ENCODE measurements at places on chromosomes 16 and 17.

- DNase-seq, result no peak
These were observed 184.2 kb downstream of the KCNJ2 start for GRCh38 chr17:70353408-70354092.

GRCh38 chr17:82349287-82349701, 9.8 kb upstream of the TEX19 start:
- no peak for DNase-seq

DNA sequence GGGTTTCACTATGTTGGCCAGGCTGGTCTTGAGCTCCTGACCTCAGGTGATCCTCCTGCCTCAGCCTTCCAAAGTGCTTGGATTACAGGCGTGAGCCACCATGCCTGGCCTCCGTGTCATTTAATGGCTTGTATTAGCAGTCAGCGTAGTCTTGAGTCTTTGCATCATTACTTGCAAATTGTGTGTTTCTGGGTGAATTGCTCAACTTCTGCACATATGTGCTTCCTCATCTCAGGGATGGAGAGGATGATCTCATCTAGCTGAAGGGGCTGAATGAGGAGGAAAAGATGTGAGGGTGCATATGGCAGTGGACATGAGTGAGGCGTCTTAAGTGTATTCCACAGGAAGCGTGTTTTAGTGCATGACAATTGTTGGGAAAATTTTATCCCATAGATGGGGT, 155.8 kb downstream of the SNX29 start:
- DNase-seq, result no peak

GRCh38 chr16:3101841-3102470, 2.9 kb upstream of the ZSCAN10 start:
- DNase-seq, result no peak

- DNase-seq, result no peak
These were observed 177.2 kb downstream of the PMP22 start for GRCh38 chr17:15087946-15088345.

DNA sequence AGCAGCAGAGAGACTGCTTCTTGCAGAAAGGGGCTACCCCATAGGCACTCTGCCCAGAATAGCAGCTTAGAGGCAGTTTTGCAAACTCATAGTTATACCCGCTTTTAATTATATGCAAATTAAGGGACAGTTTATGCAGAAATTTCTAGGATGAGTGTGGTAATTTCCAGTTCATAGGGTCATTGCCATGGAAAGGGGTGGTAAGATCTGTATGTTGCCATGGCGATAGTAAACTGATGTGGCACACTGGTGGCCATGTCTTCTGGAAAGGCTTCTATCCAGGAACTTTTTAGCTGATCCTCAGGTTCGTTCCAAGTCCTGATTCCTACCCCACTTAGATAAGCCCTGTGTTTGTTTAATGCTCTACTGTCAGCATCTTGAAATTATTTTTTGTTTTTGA, 6.2 kb downstream of the STXBP4 start:
- no peak for DNase-seq

DNA sequence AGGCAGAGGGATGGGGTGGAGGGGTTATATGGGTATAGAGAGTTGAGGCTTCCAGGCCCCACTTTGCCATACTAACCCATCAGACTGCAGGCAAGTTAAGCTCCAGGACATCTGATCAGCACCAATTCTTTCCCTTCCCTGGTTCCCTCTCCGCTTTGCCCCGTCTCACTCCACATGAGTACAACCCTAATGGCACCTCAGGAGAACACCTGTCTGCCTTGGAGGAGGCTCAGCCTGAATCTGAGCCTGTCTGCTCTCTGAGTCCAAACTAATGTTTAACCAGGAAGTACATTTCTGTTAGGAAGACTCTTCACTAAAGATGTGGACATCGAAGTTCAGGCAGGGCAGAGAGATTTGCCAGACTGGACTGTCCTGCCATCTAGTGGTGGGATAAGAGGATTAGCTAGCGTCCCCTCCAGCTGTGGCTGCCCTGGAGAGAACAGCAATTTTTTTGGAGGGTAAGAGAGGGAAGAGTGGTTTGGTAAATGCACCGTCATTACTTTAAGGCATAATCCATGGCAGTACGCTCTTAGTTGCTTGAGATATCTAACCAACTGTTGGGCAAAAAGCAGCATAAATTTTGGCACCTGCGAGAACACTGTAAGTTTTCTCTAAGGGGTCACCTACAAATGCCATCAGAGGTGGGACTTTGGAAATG, 29.2 kb upstream of the LRRC75A start:
- no peak for DNase-seq

- no peak for DNase-seq
These were observed 34.9 kb downstream of the ARHGAP17 start for GRCh38 chr16:24980077-24980793.

- no peak for DNase-seq
These were observed 114.8 kb upstream of the NOL11 start for GRCh38 chr17:67602974-67603373.

DNA sequence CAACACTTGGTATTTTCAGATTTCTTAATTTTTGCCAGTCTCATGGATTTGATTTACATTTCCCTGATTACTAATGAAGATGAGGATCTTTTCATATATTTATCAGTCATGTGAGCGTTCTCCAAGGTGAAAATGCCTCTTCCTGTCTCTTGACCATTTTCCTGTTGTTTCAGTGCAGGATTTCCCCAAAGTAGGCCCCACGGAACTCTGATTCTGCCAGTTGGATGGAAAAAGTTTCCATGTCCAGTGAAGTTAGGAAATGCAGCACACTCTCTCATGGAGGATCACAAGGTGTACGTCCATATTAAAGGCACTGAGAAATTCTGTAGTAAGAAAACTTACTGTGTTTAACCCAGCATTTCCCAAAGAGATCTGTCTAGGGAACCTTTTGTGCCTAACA, 16.5 kb upstream of the LIMD2 start:
- no peak for DNase-seq

- no peak for DNase-seq
These were observed 7.6 kb downstream of the PDE6G start for GRCh38 chr17:81648707-81649085.

GRCh38 chr17:44331249-44331760, 6.7 kb upstream of the SLC25A39 start:
- DNase-seq, result no peak

DNA sequence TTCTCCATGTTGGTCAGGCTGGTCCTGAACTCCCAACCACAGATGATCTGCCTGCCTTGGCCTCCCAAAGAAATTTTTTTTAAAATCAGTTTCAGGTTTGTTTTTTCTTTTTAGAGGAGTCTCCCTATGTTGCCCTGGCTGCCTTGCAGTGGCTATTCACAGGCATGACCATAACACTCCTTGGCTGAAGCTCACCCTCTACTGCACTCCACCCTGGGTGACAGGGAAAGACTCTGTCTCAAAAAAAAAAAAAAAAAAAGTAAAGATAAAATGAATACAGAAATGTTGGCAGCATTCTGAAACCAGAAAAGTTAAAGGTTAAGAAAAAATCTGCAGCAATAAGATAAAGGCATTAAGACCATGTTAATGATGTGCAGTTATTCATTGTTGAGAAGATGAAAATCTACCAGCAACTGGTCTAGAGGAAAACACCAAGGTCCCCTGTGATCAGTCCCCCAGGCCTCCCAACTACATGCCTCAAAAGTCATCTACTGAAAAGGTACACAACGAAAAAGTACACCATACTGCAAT, 15.1 kb downstream of the YWHAE start:
- no peak for DNase-seq

- no peak for DNase-seq
These were observed 221.2 kb downstream of the CDH13 start for GRCh38 chr16:82848013-82848412.

GRCh38 chr16:85417156-85417860, 195.8 kb upstream of the GSE1 start:
- no peak for DNase-seq

GRCh38 chr17:38458521-38458920, 30.3 kb downstream of the ARHGAP23 start:
- DNase-seq, result no peak

DNA sequence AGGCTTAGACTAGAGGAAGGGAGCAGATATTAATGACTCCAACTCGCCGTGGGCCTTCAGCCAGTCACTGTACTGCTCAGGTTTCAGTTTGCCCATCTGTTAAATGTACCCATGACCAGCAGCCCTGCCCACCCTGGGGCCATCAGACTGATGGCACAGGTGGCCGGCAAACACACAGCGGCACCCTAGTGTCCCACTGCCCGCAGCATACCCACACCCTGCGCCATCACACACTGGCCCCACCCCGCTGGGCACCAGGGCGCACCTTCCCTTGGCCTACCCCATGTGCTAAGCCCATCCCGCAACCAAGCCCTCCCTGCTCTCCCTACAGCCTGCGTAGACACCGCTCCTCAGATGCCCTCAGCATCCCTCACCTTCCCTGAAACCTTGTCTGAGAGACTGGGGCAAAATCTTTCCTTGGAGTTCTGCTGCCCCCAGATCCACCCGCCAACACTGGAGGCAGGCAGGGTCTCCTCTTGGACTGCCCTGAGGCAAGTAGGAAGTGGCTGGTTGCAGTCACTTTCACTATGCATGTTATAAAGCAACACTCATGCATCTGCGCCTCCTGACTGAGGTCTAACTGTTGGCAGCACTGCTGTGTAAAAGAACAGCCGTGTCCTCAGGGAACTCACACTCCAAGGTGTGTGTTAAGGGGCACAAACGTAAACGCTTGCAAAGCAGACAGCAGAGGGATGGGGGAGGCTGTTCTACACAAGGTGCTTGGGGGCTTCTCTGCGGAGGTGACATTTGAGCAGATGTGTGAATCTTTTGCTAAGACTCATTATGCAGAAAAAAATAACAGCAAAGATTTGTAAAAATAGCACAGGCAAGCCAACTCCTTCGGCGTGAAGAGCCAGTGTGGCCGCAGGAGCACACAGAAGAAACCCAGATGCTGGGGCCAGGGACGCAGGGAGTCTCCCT, 6.7 kb upstream of the BCAR1 start:
- DNase-seq, result no peak

DNA sequence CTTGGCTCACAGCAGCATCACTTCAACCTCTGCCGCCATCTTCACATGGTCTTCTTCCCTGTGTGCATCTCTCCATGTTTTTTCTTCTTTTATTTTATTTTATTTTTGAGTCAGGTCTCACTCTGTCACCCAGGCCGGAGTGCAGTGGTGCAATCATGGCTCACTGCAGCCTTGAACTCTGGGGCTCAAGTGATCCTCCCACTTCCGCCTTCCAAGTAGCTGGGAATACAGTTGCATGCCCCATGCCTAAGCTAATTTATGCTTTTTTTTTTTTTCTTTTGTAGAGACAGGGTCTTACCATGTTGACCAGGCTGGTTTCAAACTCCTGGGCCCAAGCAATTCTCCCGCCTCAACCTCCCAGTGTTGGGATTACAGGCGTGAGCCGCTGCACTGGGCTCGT, 1.9 kb downstream of the NUDT7 start:
- DNase-seq, result no peak

DNA sequence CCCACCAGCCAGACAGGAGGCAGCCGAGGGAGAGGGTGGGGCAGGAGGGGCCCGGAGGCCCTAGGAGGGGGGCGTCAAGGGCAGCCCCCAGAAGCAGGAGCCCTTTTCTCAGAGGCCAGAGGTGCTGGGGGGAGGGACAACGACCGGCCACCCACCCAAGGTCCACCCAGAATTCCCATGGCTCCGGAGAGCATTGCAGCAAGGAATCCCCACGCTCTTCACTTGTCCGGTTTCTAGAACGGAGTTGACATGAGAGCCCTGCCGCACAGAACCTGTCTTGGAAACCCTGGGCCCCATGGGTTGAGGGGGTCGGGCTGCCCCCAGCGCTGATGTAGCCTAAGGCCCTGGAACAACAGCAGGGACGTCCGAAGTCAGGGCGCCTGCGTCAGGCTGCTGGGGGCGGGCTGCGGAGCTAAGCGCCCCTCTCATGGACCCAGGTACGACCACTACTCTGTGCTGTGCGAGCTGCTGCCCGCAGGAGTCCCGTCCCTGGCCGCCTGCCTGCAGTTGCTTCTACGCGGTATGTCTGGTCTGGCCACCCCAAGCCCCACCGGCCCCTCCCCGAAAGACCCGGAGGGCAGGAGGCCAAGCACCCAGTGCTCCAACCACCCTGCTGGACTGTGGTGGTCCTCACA, 11.2 kb downstream of the CYBC1 start:
- no peak for DNase-seq

DNA sequence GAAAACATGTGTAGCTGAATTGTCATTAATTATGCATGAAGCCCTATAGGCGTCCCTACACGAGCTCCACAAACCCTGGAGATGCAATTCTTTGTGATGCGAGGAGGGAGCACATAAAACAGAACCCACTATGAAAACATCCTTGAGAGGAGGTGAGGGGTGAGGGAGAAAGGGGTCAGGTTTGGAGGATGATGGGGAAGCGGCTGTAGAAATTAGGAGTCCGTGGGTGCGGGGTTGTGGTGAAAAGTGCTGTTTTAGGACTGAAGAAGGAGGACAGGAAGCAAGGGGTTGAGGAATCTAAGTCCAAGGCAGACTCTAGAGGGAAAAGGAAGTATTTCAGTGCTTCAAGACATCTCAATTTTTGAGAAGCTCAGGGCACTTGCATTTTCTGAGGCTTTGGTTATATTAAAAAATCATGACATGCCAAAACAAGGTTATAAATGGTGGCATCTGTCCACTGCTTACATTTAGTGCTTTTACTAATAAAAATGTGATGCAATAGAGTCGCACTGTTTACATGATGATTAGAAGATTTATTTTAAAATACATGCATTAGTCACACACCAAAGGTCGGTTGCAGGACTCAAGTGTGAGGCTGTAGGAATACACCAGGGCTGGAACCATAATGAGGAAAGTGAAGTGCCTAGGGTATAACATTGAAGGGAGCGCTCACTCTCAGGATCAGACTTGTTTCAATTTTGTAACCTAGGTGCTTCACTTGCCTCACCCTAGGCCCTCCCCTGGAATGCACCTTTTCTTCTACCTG, 379.5 kb downstream of the HS3ST4 start:
- no peak for DNase-seq

DNA sequence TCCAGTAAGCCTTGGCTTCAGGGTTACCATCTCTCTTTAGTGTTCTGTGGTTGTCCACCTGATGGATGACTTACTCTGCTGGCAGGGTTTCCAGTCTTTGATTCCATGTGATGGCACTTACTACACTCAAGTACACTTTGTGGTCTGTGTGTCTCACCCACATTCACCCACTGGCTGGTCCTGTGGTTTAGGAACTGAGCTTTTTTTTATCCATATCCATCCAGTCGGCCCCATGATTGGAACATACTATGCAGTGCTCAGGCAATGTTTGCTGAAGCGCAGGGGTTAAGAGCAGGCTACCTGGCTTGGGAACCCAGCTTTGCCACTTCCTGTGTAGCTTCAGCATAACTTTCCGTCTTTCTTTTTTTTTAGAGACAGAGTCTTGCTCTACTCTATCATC, 2.8 kb upstream of the FUS start:
- peak; percentile 89 for DNase-seq

DNA sequence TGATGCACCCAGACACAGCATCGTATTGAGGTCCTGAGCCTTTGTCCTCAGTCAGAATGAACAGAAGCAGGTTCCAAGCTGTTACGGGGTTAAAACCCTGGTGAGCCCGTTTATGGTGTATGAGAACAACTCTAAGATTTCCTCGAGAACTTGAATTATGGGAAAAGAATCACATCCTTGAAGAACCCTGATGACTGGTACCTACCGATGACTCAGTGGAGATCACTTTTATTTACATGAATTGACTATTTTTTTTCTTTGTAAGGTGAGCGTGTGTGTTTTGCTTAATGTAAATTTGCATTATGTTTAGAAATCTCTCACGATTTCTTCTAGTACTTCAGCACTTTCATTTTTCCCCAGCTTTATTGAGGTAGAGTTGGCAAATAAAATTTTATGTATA, 3.3 kb upstream of the KRTAP4-4 start:
- DNase-seq, result no peak

- no peak for DNase-seq
These were observed 168.5 kb downstream of the KATNIP start for GRCh38 chr16:27718201-27719105.
